ENCODE measurements at places on chromosomes 6 and 20.

DNA sequence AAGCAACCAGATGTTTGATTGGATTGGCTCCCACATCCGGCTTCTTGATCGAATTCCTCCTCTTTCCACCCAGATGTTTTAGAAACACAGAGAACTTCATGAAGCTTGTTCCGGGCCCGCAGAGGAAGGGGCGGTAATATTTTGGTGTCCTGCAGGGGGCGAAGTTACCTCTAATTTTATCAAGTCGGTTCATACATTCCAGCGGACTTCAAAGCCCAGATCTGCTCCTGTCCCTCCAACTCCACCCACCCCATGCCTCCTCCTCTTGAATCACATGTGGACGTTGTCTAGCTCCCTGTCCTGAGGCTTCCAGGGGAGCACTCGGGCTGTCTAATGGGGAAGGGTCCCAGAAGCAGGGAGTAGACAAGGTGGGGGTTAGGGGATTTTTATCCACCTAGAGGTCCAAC lies 2.9 kb upstream of the BMP6 start:
- no peak for DNase-seq

DNA sequence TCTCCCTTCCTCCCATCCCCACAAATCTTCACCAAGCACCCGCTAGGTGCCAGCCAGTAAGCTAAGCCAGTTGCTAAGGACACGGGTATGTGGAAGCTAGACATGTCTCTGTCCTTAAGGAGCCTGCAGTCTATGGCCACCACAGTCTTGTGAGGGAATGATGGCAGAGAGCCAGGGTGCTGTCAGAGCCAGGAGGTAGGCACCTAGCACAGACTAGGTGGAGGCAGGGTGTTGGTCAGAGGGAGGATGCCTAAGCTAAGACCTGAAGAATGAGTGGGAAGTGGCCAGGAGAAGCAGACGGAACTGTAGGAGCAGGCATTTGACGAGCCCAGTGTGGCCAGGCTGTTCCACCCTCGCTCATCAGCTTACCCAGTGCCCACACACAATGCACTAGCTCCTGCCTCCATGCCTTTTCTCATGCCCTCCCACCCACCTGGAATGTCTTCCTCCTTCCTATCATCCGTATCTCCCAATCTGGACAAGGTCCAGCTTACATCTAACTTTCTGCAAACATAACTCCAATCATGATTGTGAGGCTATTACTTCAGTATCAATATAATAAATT lies 125.6 kb downstream of the FOXC1 start:
- no peak for DNase-seq

DNA sequence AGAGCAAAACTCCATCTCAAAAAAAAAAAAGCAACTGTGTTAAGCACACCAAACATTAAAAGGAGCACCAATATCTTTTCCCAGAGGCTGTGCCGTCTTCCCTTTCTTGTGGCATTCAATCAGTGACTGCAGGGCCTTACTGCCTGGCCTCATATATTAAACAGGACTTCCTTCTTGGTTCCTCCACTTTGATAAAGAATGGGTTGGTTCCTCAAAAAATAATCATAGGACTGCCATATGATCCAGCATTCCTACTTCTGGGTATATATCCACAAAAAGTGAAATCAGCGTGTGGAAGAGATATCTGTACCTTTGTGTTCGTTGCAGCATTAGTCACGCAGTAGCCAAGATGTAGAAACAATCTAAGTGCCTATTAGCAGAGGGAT lies 40.3 kb upstream of the GFOD1 start:
- DNase-seq: no peak

DNA sequence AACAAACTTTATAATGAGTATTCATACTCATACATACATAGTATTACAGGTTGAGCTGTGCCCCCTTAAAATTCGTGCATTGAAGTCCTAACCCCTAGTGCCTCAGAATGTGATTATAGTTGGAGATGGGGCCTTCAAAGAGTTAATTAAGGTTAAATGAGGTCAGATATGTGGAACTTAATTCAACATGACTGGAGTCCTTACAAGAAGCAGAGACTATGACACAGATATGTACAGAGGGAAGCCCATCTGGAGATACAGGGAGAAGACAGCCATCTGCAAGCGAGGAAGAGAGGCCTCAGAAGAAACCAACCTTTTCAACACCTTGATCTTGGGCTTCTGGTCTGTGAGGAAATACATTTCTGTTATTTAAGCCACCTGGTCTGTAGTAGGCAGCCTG lies 536.1 kb upstream of the AGPAT4 start:
- DNase-seq: no peak

- DNase-seq: no peak
Observed at GRCh38 chr6:166969390-166970002, 13.1 kb upstream of the RNASET2 start.

DNA sequence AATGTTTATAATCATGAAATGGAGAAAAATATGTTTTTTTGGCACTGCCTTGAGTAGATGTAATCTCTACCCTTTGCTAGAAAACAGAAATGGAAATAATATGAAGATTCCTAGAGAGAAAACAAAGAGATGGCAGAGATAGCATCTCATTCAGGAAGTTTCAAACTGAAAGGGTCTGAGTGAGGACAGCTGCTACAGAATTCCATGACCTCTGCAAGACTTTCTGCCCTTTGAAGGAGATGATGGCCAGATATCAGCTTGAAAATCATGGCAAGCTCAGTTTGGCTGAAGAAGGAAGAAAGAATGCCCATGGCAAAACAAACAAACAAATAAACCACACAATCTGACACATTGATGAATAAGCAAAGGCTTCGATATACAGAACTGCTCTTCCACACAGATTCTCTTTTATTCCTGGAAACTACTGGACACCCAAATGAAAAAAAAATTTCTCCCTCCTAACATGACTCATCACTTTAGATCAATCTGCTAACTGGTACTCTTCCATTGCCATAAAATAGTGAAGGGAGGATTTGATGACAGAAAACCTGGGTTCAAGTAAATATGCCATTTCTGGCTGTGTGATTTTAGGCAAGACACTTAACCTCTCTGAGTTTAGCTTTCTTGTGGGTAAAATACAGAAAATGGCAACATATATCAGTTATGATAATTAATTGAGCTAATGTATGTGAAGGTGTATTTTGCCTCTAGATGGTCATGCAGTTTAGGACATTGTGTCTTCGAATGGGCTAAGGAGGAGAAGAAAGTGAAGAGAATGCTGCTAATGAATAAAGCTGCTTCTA lies 105.9 kb upstream of the SPACA1 start:
- DNase-seq: no peak

- DNase-seq: no peak
Observed at GRCh38 chr20:18628330-18628920, 40.6 kb downstream of the DTD1 start.

GRCh38 chr20:38272398-38272797 lies 11.9 kb upstream of the KIAA1755 start:
- DNase-seq: no peak

- DNase-seq: no peak
Observed at GRCh38 chr6:167559675-167560479, 235.0 kb downstream of the TTLL2 start.

DNA sequence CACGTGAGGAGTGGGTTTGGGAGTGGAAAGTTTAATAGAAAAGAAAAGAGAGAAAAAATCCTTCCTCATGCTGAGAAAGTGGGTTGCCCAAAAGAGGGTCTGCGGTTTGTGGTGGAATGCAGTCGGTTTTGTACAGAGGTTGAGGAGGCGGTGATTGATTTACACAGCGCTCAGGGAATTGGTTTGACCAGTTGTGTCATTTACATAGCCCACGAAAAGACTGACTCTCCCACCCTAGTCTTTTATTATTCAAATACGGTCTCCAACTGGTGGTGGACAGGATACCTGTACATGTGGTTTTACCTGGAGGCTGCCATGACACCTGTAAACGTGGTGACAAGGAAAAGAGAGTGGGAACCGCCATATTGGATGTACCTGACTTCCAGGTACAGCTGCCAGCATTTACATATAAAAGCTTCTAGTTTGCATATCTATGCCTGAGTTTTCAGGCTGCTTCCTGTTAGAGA lies 42.1 kb downstream of the HLA-DPB1 start:
- no peak for DNase-seq

- no peak for DNase-seq
Observed at GRCh38 chr20:2538931-2539720, 2.8 kb downstream of the TMC2 start.

- no peak for DNase-seq
Observed at GRCh38 chr6:169188475-169188874, 65.2 kb downstream of the THBS2 start.

GRCh38 chr20:52893498-52893897 lies 78.7 kb upstream of the TSHZ2 start:
- DNase-seq: no peak

- DNase-seq: no peak
Observed at GRCh38 chr6:136644597-136644952, 94.4 kb upstream of the MAP7 start.

GRCh38 chr20:34947336-34947735 lies 8.3 kb downstream of the GSS start:
- DNase-seq: no peak

DNA sequence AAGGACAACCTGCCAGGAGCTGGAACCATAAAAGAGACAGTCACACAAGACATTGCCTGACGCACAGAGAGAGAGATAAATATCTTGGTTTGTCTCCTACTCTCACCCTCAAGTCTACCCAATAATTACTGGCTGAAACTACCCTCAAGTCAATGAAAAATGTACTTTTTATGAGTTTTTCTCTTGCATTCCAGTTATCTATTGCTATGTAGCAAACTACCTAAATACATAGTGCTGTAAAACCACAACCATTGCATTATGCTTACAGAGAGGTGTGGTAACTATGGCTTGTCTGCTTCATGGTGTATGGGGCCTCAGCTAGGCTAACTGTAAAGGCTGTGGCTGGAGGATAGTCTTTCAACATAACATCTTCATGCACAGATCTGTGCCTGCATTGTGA lies 247.8 kb downstream of the HAO1 start:
- DNase-seq: no peak

GRCh38 chr6:127952831-127953230 lies 52.0 kb upstream of the THEMIS start:
- DNase-seq: no peak

GRCh38 chr6:125444006-125444923 lies 142.5 kb upstream of the HDDC2 start:
- no peak for DNase-seq

GRCh38 chr6:168658059-168658458 lies 217.1 kb downstream of the SMOC2 start:
- DNase-seq: no peak

DNA sequence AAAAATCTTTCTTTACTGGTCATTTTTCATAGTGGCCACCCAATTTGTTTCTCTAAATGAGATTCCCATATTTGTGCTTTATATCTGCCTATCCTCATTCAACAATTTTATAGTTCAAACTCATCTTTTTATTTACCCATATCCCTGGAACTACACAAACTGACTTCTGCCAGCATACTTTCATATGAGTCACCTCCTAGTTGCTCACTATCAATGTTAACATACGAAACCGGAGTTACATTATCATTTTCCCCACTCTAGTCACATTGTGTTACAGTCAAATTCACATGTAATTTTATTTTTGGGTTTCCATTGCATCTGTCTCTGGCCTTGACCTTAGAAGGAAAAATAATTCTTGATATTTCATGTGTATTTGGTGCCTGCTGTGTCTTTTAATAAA lies 499.4 kb downstream of the MAFB start:
- no peak for DNase-seq

DNA sequence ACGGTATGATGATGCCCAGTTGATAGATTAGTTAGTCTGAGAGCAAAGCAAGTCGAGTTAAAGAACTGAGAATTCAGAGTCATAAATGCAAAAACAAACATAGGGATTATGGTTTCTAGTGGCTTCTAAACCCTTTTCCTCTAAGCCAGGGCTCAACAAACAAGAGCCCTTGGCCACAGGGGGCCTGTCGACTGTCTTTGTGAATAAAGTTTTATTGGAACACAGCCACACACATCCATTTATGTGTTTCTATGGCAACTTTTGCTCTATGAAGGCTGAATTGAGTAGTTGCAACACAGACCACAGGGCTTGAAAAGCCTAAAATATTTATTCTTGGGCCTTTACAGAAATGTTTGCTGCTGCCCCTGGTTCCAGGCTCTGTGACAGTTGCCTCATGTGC lies 76.2 kb downstream of the SLC24A3 start:
- DNase-seq: no peak

- DNase-seq: no peak
Observed at GRCh38 chr20:18979132-18979531, 165.5 kb downstream of the SCP2D1 start.

GRCh38 chr6:118932421-118932820 lies 2.5 kb downstream of the MCM9 start:
- DNase-seq: no peak

DNA sequence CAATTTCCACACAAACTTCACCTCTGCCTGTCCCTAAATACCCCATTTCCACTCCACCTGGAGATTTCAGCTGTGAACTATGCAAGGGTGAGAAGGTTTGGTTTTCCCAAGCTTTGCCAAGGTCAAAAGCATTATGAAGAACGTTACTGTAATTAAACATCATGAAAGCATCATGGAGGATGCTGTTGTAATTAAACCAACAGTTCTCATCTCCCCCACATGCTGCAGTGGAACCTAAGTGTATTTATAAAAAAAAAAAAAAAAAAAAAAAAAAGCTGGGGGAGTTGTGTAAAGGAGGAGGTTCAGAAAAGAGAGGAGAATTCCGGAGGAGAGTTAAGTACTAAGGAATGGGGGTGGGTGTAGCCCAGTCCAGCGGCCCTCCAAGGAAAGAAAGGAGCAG lies 474.9 kb upstream of the JARID2 start:
- DNase-seq: no peak

GRCh38 chr6:551405-551804 lies 105.5 kb downstream of the HUS1B start:
- no peak for DNase-seq

DNA sequence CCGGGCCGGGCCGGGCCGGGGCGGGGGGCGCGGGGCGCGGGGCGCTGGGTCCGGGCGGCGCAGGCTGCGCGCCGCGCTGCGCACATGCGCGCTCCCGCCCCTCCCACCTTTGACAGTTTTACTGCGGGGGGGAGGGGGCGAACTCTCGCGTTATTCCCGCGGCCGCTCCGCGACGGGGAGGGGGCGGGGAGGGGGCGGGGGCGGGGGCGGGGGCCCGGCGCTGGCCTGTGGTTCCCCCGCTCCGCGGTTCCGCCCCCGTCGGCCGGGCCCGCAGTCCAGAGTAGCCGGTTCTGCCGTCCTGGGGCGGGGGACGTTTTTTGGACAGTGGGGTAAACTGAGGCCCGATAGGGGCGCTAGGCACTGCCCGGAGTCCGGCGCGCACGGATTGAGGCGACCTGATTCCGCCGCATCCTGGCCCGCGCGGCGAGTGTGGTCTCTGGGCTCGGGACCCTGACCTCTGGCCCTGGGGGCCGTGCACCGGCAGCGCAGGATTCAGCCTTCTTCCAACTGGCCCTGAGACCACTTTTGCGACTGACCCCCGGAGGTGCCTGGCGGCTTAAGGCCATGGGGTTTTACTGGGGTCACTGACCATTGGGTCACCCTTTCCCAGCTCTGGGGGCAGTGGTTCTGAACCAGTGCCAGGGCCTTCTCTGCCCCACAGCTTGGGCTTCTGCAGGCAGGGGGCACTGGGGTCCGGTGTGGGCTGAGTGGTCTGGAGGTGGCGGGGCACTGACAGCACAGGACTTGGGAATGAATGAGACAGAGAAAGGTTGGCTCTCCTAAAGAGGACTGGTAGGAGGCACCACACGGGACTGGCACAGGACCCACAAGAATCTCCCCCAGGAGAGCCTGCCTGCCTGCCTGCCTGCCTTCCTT lies at the start of gene ZNF512B:
TSS of gene ZNF512B (minus strand) at position 93 of the 876 bp plus-strand sequence. CDS start 1,980 bp downstream, outside the sequence.
- no peak for DNase-seq

Measured in stimulated activated CD8-positive, alpha-beta memory T cell treated with anti-CD3 and anti-CD28 coated beads, Interleukin-7, amount 100 ng/mL, for 1 hour (primary cell).